ENCODE measurements at places on chromosomes 3 and 15. TPM values are rescaled to one million over a fixed set of nuclear protein-coding genes. Genes with fewer than 3 reads are reported as not detected.
A peak's percentile ranks its signal among the peaks of the same experiment; 100 is the strongest.

- H3K27ac ChIP-seq = no peak overlapping the region
- DNase-seq = peak; percentile 79
- no peaks in the 10 kb centered on the region for H3K36me3 ChIP-seq
- peaks cover 13% of the 10 kb centered on the region for H3K4me1 ChIP-seq
- H3K4me3 ChIP-seq = peak overlapping the region; percentile 63
These were observed 7.7 kb downstream of the LRRC2 start for GRCh38 chr3:46558184-46559043.

- no peak overlapping the region for H3K4me3 ChIP-seq
- peaks cover 8% of the 10 kb centered on the region for H3K27me3 ChIP-seq
- no peak overlapping the region for H3K27ac ChIP-seq
- peaks cover 20% of the 10 kb centered on the region for H3K4me1 ChIP-seq
- DNase-seq = no peak
- H3K36me3 ChIP-seq = peaks cover 1% of the 10 kb centered on the region
These were observed 49.4 kb downstream of the CPN2 start for GRCh38 chr3:194301730-194302129.

DNA sequence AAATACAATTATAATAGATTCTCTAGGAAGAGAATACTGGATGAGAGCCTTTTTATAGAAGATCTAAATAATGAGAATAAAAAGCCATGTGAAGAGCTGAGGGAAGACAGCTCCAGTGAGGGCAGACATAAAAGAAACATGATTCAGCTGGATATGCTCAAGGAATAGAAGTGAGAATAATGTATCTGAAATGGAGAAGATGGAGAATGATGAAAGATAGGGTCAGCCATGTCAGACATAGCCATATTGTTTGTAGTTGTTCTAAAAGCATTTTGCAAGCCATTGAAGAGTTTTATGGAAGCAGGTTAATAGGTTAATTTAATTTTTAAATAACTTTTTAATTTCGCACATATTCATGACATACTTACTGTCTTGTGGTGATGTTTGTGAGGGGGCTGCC lies 713.5 kb upstream of the ARPP21 start:
- H3K4me3 ChIP-seq = no peak overlapping the region
- no peaks in the 10 kb centered on the region for H3K4me1 ChIP-seq
- no peak for DNase-seq
- no peaks in the 10 kb centered on the region for H3K36me3 ChIP-seq
- no peak overlapping the region for H3K27ac ChIP-seq
- peaks cover 2% of the 10 kb centered on the region for H3K27me3 ChIP-seq

COLQ gene
- total RNA-seq = 2.9 TPM

GATA2 gene
- total RNA-seq = not detected

P2RY14 gene
- total RNA-seq = 0.70 TPM

SENP2 gene
- 22.5 TPM for total RNA-seq
